ENCODE measurements at places on chromosomes 6 and 20. TPM values are rescaled to one million over a fixed set of nuclear protein-coding genes. Genes with fewer than 3 reads are reported as not detected.
A peak's percentile ranks its signal among the peaks of the same experiment; 100 is the strongest.

DNA sequence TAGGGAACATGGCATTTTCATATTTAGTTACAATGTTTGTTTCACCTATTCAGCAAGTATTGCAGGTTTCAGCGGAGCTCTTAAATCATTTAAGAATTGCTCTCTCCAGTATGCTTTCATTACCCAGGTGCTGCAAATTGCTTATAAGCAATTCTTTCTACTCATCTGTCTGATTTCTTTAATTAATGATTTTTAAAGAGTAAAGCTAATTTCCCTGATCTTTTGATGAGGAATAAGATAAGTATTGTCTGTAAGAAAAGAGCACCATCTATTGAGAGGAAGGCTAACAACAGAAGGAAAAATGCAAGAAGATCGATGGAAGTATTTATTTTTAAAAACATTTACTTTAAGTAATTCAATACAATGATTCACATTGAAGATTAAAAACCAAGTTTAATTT lies 2.0 kb downstream of the OPRM1 start:
- DNase-seq, result no peak

DNA sequence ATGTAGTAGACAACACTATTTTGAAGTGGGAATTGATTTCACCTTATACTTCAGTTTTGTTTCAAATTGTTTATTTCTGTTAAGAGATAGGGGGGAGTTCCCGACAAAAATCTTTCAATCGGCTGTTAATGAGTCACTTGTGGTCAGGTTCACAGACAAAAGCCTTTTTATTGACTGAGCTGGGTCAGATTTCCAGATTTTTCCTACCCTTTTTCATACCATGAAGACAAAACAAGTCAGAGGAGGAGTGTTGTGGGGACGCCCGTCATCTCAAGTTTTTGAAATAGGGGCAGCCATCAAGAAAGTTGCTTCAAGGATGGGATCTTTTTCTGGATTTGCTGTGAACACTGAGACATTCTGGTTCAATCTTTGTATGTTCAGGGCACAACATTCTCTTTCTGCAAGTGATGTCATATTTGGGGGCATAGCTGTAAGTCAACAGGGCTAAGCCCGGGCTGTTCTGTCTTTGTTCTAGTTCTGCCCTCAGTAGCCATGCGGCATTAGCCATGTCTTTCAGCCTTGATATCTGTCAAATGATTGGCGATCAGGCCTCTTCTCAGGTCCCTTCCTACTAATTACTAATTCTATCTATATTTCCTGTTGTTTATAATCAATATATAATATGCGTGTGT lies 496.0 kb upstream of the MARCKS start:
- peak; percentile 81 for DNase-seq

DNA sequence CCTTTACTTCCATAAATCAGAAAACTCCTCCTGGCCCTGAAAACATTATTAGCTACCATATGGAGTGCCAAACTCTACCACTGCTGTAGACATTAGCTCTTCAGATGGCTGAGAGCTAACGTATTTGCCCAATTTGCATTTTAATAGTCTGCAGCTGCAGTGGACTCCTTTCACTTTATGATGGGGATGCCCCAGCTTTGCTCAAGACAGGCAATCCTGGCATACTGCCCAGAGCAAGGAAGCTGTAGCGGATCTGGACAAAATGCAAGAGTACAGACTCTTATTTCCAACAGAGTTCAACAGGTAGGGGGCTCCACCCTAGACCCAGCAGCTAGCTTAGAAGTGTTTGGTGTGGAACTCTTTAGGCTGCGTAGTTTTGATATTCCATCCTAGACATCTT lies 246.7 kb downstream of the FOXC1 start:
- DNase-seq, result no peak

DNA sequence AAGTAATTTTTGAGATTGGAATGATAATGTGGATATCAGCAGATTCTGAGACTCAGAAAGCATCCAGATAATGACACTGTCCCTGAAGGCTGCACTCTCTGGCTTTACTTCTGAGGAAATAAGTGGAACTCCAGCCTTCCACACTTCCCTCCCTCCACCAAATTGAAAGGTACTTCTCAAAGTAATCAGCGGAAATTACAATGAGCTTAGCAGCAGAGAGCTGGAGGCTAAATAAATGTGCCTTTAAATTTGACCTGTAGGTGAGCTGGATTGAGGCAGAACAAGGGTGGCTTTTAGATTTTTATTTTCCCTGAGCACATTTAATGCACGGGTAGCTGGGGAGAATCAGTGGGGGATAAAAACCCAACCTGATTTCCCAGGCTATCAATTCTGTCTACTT lies 39.3 kb upstream of the RNF144B start:
- no peak for DNase-seq

The MEP1A gene
- total RNA-seq, result not detected

All from PC-3 (cell line).